ENCODE measurements at places on chromosomes 5 and 9. TPM values are rescaled to one million over a fixed set of nuclear protein-coding genes. Genes with fewer than 3 reads are reported as not detected.

DNA sequence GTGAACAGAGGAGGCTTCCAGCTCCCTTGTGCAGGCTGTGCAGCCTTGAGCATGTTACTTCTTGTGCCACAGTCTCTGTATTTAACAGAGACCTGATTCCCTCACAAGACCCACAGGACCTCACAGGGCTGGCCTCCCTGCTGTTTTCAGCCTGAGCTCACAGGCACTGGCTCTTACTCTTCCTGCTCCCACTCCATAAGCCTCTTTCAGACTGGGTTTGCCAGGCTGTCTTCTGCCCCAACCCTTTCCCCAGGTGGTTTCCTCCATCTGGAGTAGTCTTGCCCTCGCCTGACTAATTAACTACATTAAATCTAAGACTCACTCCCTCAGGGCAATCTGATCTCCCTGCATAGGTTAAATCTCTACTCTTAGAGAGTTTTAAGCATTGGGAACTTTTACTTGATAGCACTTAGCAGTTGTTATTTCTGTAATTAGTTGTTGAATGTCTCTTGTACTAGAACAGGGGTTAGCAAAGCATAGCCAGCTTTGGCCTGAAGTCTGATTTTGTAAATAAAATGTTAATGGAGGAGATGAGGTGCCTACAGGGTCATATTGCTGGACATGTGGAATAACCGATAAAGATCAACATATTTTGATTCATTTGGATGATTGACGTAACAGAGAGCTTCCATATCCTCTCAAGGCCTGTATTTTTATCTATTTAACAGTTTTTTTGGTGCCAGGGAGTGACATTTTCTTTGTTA, 28.6 kb upstream of the SPATA31E1 start:
- H3K27ac ChIP-seq, result no peak overlapping the region
- no peak overlapping the region for H3K4me3 ChIP-seq
- no peaks in the 10 kb centered on the region for H3K36me3 ChIP-seq
- H3K27me3 ChIP-seq, result no peaks in the 10 kb centered on the region
- no peak for DNase-seq

DNA sequence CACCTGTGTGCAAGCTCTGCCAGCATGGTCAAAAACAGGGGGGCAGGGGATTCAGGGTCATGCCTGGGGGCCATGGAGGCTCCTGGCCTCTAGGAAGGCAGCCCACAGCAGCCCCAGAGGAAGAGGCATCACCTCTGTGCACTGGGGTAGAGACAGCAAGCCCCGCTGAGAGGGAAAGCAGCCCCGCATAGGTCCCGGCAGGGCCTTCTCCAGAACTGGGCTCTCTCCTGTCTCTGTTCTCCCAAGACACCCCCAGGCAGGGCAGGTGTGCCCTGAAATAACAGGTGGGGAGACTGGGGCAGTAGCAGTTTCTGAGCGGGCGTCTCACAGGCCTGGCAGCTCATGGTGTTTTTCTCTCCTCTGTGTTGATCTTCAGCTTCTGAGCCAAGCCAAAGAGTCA, 279.1 kb downstream of the HSPA4 start:
- no peak for DNase-seq
- H3K4me1 ChIP-seq, result no peaks in the 10 kb centered on the region
- no peak overlapping the region for H3K27ac ChIP-seq
- no peaks in the 10 kb centered on the region for H3K36me3 ChIP-seq
- H3K4me3 ChIP-seq, result no peak overlapping the region

- peak overlapping the region; percentile 96 for H3K27ac ChIP-seq
- peaks cover 18% of the 10 kb centered on the region for H3K36me3 ChIP-seq
- no peaks in the 10 kb centered on the region for H3K4me1 ChIP-seq
- no peak for DNase-seq
- H3K4me3 ChIP-seq, result peak overlapping the region; percentile 98
- H3K27me3 ChIP-seq, result no peaks in the 10 kb centered on the region
These were observed 737 bp downstream of the NANS start for GRCh38 chr9:98057138-98057799.

DNA sequence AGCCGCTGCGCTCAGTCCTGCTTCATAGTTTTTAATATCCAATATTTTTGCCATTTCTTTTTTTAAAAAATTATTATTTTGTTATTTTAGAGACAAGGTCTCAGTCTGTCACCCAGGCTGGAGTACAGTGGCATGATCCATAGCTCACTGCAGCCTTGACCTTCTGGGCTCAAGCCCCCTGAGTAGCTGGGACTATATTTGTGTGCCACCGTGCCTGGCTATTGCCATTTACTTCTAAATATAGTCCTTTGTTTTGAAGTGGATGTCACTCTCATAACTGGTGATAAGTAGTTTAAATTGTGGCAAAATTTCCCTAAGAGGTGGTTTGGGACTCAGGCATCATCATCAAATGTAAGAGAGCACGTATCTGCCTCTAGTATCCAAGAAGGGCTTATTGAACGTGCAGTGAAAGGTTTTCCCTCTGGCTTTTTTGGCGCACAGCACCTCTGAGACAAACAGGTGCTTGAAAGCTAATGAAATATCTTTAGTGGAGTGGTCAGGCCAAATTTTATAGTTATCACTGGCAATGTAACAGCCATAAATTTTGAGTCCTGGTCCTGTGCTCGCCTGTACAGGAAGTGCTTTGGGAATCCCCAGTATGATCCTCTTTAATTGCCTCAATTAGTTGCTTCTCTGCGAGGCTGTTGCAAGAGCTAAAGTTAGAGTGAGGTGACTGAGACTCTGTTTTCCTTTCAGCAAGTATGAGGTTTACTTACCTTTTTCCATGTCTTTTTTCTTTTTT, 14.8 kb downstream of the STXBP1 start:
- H3K4me3 ChIP-seq, result no peak overlapping the region
- H3K27ac ChIP-seq, result no peak overlapping the region
- H3K27me3 ChIP-seq, result no peaks in the 10 kb centered on the region
- no peaks in the 10 kb centered on the region for H3K36me3 ChIP-seq
- DNase-seq, result no peak

- no peaks in the 10 kb centered on the region for H3K27me3 ChIP-seq
- H3K4me3 ChIP-seq, result no peak overlapping the region
These were observed 20.8 kb downstream of the DAB2IP start for GRCh38 chr9:121672213-121672612.

DNA sequence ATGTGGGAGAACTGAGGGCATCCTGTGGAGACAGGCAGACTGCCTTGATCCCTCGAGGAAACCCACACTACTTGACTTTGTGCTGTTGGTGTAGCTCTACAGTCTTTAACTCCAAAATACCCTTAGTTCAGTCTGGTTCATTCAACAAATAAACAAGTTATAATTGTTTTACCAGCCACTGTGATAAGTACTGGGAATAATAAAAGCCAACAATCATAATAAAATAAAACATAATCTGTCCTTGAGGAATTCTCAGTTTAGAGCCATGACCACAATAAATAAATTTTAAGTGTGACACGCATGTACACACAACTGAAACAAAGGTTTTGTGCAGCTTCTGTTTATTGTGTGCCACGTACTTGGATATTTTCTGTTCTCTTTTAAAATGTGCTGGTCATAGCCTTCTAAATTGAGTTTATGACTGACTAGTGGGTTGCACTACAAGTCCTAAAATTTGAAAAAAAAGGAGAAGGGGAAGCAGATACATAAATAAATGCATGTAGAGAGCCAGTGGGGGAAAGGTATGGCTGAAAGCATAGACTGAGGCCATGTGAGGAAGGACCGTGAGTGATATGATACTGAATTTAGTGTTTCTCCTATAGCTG, 6.2 kb upstream of the SCAMP1 start:
- H3K36me3 ChIP-seq, result no peaks in the 10 kb centered on the region
- no peak overlapping the region for H3K27ac ChIP-seq
- no peaks in the 10 kb centered on the region for H3K4me1 ChIP-seq
- H3K27me3 ChIP-seq, result no peaks in the 10 kb centered on the region
- no peak overlapping the region for H3K4me3 ChIP-seq
- DNase-seq, result no peak

DNA sequence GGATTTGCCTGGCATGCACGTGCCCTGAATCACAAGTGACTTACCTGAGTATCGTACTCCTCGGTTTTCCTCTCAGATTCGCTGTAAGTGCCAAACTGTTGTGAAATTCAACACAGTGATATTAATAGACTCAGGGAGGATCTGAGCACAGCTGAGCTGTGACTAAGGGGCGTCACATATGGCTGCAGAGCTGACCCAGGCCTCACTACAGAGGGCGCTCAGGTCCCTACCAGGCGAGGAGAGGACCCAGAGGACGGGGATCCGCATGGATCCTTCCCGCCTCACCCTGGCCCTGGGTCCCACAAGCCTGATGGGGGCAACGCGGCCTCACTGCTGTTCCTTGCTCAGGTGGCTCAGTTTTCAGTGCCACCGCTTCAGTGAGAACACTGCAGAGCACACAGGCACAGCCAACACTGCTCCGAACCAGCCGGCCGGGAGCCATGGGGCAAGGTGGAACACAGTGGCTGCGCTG, 20.1 kb downstream of the CLPTM1L start:
- no peaks in the 10 kb centered on the region for H3K36me3 ChIP-seq
- peaks cover 3% of the 10 kb centered on the region for H3K4me1 ChIP-seq
- no peak overlapping the region for H3K27ac ChIP-seq
- peak; percentile 34 for DNase-seq

- no peak overlapping the region for H3K4me3 ChIP-seq
- no peaks in the 10 kb centered on the region for H3K27me3 ChIP-seq
- no peak for DNase-seq
These were observed 42.5 kb downstream of the ITGA2 start for GRCh38 chr5:53031695-53032096.

DNA sequence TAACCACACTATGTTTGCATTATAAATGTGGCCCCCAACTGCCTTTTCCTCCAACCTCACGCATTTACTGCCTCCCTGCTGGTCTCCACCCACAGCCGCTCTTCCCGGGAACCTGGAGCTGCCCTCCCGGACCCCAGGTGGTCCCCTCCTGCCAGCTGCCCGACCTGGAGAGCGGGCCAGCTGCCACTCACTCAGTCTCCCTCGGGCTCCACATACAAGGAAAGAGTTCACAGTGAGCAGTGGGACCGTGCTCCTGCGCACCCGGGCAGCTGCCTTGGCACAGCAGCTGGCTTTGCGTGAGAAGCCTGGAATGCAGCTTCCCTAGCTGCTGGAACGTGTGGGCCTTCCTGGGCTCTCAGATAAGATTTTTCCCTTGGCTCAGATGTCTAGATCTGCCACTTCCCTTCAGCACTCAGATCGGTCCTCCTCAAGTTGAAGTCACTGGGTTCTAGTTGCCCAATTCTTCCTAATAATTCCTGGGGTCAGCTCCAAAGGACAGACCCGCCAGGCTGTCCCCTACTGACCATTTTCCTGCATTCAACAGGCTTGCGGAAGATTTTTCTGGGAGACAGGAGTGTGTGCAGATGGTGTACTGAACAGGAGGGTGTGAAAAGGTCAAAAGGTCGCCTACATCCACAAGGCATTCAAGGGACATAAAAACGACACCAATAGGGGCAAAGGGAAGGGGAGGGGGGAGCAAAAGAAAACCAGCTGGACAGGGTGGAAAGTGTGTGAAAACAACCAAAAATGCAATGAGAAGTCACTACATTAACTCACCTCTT, 69.1 kb downstream of the MYO10 start:
- no peaks in the 10 kb centered on the region for H3K27me3 ChIP-seq
- H3K36me3 ChIP-seq, result no peaks in the 10 kb centered on the region
- no peak overlapping the region for H3K27ac ChIP-seq
- DNase-seq, result no peak
- H3K4me1 ChIP-seq, result peaks cover 14% of the 10 kb centered on the region

DNA sequence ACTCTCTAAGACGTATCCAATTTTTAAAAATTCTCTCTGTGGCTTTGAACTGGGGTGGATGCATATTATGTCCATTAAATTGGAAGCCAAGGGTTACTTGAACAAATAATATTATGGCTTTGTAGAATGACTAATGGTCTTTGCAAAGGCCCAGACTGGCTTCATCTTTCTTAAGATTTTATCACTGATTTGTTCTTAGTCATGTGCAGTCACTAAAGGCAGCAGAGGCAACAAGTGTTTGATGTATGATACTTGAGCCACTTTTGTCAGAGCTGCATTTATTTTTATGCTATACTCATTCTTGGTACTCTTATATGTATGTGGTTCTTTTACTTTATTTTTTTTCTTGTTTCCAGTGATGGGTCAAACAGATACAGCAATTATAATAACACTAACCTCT, 152.2 kb downstream of the NR2F1-AS1 start:
- H3K4me3 ChIP-seq, result no peak overlapping the region
- no peak overlapping the region for H3K27ac ChIP-seq
- no peaks in the 10 kb centered on the region for H3K27me3 ChIP-seq
- no peaks in the 10 kb centered on the region for H3K4me1 ChIP-seq
- no peak for DNase-seq

- H3K4me3 ChIP-seq, result no peak overlapping the region
- no peaks in the 10 kb centered on the region for H3K27me3 ChIP-seq
- no peak for DNase-seq
- H3K27ac ChIP-seq, result no peak overlapping the region
- H3K4me1 ChIP-seq, result no peaks in the 10 kb centered on the region
- no peaks in the 10 kb centered on the region for H3K36me3 ChIP-seq
These were observed 1050.7 kb downstream of the TLE4 start for GRCh38 chr9:80622508-80622907.

- peaks cover 6% of the 10 kb centered on the region for H3K4me1 ChIP-seq
- no peaks in the 10 kb centered on the region for H3K36me3 ChIP-seq
- no peak for DNase-seq
- H3K27me3 ChIP-seq, result no peaks in the 10 kb centered on the region
- no peak overlapping the region for H3K27ac ChIP-seq
These were observed 48.6 kb downstream of the ARHGEF28 start for GRCh38 chr5:73674669-73675004.

The FBP2 gene
- not detected for total RNA-seq

The CTXN3 gene
- not detected for total RNA-seq

The PCDHGA2 gene
- total RNA-seq, result 1.7 TPM

Measured in Peyer's patch (tissue), 4 donors.